Aorta (tissue), 5 donors: ENCODE measurements at places on chromosomes 12 and 14. TPM values are rescaled to one million over a fixed set of nuclear protein-coding genes. Genes with fewer than 3 reads are reported as not detected.

GRCh38 chr14:102481791-102482238 lies 27.8 kb downstream of the ANKRD9 start:
- peak; percentile 54 for DNase-seq

GRCh38 chr14:22882529-22883172 lies 371 bp upstream of the REM2 start:
- no peak for DNase-seq

GRCh38 chr14:58677996-58678395 lies 40.2 kb downstream of the DACT1 start:
- DNase-seq = no peak

- no peak for DNase-seq
These were observed 11.3 kb downstream of the ERO1A start for GRCh38 chr14:52683985-52684520.

- peak; percentile 98 for DNase-seq
These were observed 2.3 kb upstream of the HSPB8 start for GRCh38 chr12:119176267-119177055.

DNA sequence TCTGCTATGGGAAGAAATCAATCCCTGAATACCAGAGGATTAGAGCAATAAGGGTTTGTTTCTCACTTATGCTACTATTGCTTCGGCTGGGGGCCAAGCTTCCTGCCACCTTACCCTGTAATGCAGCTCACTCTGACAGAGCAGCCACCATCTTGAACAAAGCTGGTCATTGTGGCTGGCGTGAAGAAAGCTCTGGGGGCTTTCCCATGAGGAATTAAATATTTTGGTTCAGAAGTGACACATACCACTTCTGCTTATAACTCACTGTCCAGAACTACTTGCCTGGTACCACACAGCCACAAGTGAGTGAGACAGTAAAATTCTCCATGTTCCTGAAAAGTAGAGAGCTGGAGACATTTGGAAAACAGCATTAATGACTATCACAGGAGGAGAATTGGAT lies 82.6 kb downstream of the GALNT8 start:
- DNase-seq = no peak

Gene GZMH
- total RNA-seq = 1.9 TPM

Gene TRHDE
- 2.3 TPM for total RNA-seq

DNA sequence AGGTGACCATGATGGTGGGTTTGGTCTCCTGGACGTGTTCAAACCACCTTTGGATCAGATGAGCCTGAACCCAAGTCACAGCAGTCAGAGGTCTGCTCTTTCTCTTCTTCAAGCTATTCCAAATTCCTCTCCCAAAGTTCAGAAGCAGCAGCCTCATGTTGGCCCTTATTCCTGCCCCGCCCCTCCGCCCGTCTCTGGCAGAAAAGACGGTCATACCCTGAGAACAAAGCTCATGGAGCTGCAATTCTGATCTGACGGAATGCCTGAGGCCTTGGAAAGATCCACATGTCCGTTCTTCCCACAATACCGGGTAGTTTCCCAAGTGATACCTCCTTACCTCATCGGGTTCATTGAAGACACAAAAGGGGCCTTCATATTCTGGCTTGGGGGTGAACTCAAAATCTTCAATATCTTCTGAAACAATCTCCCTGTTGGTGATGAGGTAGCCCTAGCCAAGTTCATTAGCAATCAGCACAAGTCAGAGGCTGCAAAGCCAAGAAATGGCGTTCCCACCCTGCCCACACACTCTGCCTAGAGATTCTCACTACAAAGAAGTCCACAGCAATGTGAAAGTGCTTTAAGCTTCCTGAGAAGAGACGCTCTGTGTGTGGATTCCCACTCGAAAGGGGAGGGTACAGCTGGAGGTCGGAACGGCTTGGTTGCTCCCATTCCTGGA lies 11.2 kb downstream of the POLE start:
- DNase-seq = no peak

Gene MORN3
- 0.57 TPM for total RNA-seq

Gene NKX2-1
- total RNA-seq = not detected

Gene TAS2R42
- total RNA-seq = not detected

DNA sequence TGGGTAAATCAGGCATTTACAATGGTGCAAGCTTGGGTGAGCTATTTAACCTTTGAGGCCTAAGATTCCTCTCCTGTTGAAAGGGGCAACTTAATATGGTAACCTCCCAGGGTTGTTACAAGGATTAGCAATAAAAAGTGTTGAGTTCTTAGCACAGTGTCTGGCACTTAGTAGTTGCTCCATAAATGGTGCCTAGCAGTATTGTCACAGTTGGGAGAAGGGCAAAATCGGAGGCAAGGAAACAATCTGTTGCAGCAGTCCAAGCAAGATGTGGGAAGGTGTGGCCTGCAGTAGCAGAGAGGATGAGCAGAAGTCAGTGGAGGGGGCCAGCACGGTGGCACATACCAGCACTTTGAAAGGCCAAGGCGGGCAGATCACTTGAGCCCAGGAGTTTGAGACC lies 7.3 kb upstream of the SP7 start:
- no peak for DNase-seq

Gene NYNRIN
- total RNA-seq = 11.2 TPM

DNA sequence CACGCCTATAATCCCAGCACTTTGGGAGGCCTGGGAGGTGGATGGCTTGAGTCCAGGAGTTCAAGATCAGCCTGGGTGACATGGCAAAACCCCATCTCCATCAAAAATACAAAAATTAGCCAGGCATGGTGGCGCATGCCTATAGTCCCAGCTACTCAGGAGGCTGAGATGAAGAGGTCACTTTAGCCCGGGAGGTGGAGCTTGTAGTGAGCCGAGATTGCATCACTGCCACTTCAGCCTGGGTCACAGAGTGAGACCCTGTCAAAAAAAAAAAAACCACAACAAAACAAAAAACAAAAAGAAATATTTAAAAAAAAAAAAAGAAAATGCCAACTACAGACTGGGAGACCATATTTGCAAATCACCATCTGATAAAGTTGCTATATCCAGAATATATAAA lies 17.5 kb downstream of the WDR89 start:
- no peak for DNase-seq

DNA sequence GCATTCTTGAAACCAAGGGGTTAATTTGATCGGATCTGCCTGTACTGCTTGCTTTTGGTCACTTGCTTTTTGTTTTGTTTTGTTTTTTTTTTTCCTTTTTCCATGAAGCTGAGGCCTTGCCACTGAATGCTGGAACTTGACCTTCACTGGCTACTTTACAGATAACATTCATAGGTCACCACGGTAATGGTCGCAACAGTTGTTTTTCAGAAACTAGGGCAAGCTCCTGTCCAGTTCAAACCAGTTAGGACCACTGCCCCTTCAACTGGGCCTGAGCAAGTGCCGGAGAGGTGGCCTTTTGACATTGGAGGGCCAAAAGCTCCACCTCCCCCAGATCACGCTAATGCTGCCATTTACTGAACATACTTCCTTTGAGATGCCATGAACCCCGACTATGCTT lies 147.6 kb downstream of the FOXN3 start:
- no peak for DNase-seq

DNA sequence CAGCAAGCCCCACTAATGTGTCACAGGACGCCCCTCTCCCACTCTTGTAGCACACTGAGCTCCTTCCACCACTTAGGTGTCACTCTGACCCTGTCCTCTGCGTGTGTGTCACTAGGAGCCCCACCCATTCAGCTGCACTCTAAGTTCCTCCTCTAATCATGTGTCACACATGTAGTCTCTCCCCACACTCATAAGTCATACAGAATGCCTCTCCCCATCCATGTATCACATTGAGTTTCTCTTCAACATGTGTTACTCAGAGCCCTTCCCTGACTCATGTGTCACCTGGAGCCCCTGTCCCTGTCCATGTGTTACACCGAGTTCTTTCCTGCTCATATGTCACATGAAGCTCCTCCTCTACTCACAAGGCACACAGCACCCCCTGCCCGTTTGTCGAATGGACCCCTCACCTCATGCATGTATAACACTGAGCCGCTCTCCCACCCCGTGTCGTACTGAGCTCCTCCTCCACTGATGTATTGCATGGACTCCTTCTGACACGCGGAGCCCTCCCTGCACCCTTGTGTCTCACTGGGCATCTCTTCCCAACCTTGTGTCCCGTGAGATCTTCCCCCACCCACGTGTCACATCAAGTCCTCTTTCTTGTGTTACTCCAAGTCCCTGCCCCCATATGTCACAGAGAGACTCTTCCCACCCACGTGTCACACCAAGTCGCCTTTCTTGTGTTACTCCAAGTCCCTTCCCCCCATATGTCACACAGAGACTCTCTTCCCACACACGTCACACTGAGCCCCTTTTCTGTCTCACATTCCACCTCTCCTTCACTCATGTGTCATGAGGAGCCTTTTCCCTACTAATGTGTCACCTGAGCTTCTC lies 31.0 kb downstream of the RTL1 start:
- peak; percentile 52 for DNase-seq

GRCh38 chr14:95330591-95331370 lies 11.1 kb upstream of the CLMN start:
- no peak for DNase-seq

DNA sequence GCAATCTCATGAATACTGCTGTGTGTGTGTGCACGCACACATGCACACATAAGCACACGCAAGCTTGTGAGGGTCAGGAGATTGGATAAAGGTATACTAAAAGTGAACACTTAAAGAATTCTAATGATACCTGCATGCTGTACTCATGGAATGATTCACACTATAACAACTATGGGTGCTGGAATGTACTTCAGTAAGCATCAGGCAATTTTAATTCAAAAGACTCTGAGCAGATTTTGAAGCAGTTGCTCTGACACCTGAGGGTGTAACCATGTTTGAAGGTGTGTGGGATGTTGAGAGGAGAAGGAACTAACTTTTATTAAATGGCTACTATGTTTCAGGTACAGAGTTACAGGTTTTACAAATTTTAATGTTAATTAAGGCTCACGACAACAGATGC lies 61.6 kb downstream of the GARIN6 start:
- DNase-seq = no peak

DNA sequence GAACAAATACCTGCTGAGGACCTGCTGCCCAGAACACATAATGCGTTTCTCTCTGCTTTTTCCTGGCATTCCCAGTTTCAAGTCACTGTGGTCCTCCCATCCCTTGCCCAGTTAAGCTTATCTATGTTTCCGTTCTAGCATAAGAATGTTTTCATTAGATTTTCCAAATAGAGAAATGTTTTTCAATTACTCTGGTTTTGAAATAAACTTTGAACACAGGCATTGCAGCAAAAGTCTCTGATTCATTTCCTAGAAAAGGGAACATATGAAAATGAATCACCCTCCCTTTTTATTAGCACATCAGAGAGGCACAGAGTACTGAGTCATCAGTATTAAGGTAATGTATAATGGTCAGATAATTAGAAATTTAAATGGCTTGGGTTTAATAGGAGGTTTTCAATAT lies 201.1 kb upstream of the TMEM260 start:
- DNase-seq = no peak

DNA sequence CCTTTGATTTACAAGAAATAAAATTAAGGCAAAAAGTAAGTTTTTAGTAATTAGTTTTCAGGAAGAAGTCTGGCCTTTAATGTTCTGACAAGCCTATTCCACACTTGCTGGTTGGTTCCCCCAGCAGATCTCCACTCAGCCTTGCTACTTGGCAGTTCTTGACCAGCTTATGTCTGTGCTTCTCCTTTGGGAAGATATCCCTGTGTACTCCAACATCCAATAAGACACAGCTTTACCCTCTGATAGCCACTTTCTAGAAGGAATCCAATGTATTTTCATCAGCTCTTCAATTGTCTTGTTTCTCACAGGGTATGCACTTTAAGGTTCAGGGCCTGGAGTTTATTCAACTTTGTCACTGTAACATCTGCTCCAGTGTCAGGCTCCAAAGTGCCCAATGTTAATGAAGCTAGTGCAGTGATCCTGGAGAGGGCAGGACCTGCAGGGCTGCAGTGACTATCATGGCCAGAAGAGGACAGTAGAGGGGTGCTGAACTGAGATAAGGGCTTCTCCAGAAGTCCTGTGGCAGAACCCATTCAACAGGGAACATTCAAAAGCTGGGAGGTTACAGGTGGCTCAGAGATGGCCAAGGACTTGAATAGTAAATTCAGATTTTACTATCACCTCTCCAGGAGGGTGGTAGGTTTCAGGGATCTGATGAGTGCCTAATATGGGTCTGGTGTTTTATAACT lies 22.9 kb downstream of the JKAMP start:
- DNase-seq = peak; percentile 76

- peak; percentile 24 for DNase-seq
These were observed 136.8 kb downstream of the ADGRD1 start for GRCh38 chr12:131090274-131091210.

Gene RPL10L
- not detected for total RNA-seq

GRCh38 chr12:120093336-120093591 lies 23.3 kb downstream of the RAB35 start:
- no peak for DNase-seq

- no peak for DNase-seq
These were observed 105.2 kb downstream of the BBS10 start for GRCh38 chr12:76242813-76243550.

Gene MMP14
- total RNA-seq = 250 TPM

DNA sequence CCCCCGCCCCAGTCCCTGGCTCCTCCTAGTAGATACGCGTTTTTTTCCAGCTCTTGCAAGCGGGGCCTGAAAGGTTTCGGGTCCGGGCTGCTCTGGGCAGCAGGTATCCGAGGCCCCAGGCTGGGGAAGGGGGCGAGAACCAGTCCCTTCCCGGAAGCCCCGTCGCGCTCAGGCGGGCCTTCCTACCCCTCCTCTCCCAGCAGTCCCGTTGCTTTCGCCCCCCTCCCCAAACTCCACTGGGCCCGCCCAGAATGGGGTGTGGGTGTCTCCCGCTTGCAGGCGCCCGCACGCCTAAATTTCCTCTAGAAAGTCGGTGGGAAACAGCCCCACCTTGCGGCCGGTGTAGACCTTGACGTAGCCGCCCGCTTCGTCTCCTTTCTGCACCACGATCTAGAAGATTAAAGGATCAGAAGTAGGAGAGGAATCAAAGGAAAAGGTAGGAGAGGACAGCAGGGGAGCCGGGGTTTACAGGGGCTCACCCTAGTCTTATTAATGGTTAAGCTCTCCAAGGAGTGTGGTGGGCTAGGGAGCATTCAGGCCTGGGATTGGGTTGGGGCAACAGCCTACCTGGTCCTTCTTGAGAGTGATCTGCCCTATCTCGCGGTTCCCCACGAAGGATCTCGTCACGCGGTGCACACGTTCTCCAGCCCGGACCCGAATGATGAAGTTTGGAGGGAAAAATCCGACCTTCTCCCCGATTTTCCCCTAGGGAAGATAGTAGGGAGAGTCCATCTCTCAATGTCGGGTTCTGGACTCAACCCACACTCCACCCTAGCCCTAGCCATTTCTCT lies 7.3 kb downstream of the STAC3 start:
- DNase-seq = peak; percentile 86

DNA sequence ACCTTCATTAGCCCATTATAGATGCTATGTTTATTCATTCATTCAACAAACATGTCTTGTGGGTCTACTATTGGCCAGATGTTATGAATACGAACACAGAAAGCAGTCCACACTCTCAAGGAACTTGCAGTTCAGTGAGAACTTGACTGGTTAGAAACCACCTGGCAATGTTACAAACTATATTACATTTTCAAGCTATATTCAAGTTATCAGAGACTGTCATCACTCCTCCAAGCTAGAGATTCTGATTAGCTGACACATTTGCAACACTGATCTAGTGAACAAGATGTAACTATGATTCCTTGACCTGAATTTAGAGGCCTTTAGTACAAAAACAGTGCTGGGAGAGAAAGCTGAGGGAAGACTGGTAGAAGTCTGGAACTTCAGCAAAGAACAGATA lies 170.7 kb upstream of the EEA1 start:
- DNase-seq = no peak
